ENCODE measurements at places on chromosomes 1 and 21. TPM values are rescaled to one million over a fixed set of nuclear protein-coding genes. Genes with fewer than 3 reads are reported as not detected.

The GPBP1L1 gene
- total RNA-seq = 116 TPM

The CRABP2 gene
- 0.72 TPM for total RNA-seq

The KIF2C gene
- 38.6 TPM for total RNA-seq

The MCOLN3 gene
- total RNA-seq = not detected

The CCDC185 gene
- total RNA-seq = not detected

All from thoracic aorta endothelial cell (primary cell).